ENCODE measurements at places on chromosomes 12 and 14.

- no peak for DNase-seq
These were observed 258.9 kb downstream of the VRK1 start for GRCh38 chr14:97056086-97056485.

DNA sequence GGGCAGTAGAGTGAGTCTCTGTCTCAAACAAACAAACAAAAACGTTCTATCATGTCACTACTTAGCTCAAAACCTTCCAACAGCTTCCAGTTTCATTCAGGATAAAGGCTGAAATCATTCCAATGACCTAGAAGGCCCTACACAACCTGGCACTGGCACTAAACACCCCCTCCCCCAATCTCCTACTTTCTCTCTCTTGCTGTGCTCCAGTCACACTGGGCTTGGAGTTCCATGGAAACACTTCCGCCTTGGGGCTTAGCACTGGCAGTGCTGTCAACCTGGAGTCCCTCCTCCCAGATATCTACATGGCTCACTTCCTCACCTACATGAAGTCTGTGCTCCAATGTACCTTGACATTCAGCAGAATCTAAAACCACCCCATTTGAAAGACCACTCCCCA is 65.0 kb upstream of the SINHCAF start:
- no peak for DNase-seq

- no peak for DNase-seq
These were observed 149.1 kb upstream of the ATP2B1 start for GRCh38 chr12:89857652-89858274.

DNA sequence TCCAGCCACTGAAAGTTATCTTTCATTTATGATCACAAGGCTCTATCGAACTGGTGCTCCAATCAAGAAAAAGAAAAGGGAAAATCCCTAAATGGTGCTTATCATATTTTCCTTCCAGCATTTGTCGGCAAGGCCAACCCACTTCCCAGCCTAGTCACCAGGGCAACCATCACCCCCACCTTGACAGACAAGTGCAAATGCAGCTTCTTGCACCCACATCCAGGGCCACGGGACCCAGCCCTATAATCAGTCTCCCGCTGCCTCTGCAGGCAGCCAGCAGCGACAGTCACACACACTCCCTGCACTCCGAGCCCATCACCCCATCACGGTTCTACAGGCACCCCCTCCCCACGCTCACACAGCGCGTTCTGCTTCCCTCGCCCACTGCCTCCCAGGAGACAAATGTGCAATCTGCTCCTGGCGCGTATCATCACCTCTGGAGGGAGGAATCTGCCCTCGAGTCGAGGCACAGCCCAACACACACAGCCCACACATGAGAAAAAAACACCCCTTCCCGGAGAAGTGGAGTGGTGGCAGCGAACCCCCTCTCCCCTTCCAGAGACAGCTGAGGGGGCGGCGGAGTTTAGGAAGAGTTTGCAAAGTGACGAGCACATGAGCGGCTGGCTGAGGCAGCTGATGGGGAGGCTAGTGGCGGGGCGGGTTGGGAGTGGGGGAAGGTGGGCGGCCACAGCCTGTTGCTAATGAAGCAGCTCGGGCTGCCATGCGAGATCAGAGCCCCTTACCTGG is 9.3 kb upstream of the PPP4R4 start:
- no peak for DNase-seq

GRCh38 chr14:96497087-96497486 is 5.1 kb upstream of the PAPOLA start:
- DNase-seq: no peak

GRCh38 chr12:47946413-47947323 is 16.7 kb upstream of the TMEM106C start:
- DNase-seq: no peak

DNA sequence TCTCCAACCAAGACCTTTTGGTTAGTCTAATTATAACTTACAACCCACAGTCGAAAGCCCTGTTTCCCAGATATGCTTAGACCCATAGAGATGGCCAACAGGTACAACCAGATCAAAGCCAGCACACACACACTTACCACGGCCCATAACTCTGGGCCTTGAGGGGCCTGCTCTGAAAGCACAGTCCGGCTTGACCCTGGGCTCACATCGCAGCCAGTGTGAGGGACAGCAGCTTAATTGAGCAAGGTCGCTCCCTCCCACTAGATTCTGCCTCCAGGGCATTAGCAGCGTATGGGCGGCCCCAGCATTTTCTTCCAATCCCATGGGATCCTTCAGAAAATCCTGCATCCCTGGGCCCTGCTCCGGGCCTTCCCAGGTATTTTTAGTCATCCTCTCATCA is 157.4 kb upstream of the FKBP4 start:
- DNase-seq: peak; percentile 30

DNA sequence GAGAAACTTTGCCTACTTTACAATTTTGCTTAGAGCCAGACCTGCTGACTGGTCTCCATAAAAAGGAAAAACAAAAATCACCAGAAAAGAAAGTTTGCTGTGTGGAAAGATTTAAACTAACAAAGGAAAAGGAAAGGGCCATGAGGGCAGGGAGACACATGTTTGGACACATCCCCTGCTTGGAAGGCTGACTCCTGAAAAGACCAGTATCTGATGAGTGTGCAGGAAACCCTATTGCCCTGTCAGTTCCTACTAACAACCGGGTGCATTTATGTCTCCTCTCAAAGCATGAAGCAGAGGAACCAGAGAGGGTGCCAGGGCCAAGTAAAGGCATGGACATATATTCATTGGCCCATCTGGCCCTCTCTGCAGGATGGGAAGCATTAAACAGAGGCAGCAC is 7.0 kb upstream of the STAB2 start:
- DNase-seq: no peak

DNA sequence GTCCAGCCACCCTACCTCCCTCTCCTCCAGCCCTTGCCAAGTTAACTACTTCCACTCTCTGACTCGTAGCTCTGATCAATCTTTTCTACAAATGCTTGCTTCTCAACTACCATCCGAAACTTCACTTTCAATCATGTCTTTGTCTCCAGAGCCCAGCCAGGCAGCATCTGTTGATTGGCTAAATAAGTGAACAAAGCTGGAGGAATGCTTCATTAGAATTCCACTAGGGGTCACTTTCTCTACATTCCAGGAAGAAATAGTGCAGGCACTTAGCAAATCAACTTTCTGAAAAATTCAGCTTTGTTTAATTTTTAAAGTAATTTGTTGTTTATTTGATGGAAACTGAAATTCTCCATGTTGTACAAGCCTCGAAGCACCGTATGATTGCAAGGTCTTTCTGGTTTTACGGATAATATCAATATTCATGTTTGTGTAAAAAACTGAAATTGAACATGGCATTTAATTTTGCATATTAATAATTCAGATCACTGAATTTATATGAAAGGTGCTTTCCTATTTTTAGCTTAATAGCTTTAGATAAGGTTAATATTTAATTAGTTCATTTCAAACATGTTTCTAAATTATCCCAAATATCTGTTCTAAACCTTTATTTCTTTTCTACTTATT is 32.4 kb upstream of the HELB start:
- DNase-seq: no peak

DNA sequence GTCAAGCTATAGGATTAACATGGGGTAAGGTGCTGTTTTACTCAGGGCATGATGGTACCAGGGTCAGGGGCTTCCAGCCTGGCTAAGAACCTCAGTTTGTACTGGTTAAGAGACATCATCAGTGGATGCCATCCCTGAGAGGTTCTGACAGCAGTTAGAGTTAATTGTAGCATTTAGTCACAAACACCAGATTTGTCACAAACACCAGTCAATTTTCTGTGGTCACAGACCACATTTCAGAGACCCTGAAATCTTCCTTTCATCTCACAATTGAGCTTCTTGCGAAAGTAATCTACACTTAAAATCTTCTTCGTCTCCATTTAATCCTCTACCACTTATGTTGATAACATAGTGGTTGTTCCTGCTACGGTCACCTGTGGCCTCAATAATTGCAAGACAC is 143.0 kb upstream of the EGLN3 start:
- no peak for DNase-seq

- DNase-seq: no peak
These were observed 28.2 kb downstream of the ANKRD9 start for GRCh38 chr14:102481371-102481770.

GRCh38 chr14:69298131-69299071 is 38.4 kb downstream of the GALNT16 start:
- DNase-seq: no peak

DNA sequence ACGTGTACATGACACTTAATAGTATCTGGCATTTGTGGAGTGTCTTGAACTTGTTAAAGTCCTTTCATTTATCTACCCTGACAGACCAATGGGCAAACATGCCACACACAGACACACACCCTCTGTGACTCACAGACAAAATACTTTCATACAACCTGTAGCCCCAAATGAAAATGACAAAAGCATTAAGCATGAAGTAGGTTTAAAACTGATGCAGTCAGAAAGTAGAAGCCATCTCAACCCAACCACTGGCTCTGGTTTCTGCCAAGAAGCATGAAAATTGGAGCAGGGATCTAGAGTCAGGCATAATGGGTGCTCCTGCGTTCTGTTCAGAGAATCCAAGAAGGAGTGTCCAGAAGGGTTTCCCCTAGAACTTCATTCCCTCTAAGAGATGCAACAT is 23.1 kb upstream of the KRT77 start:
- no peak for DNase-seq

DNA sequence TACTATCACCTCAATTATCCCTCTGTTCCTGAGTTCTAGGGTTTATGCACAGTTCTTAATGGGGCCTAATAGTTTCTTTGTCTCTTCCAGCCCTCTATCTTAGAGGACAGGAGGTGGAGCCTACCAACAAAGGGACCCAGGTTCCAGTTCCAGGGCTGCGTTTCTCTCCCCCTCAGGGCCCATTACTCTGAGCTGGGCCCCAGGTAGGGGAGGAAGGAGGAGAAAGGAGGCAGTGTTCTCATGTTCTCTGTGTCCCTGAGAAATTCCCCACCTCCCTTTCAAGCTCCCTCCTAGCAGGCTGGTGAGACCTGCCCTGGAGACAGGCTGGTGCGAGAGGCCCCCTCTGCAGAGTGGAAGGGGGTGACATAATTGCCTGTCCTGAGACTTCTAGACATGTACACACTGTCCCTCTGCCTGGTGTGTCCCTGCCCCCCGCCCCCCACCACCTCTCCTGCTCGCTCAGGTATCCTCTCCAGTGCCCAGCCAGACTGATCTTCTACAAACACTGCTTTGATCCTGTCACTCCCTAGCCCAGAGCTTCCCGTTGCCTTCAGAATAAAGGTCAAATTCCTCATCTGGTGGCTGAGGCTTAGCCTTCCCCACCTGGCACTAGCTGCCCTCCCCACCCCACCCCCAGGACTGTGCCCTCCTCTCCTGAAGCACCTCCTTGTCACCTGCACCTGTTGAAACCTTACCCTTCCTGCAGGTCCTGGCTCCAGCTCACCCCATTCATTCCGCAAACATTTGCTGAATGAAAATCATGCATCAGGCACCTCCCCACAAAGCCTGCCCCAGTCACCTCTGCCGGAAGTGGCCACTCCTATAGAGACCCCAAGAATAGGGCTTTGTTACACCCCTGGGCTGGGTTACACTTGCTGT is 21.1 kb upstream of the KRT8 start:
- DNase-seq: no peak

DNA sequence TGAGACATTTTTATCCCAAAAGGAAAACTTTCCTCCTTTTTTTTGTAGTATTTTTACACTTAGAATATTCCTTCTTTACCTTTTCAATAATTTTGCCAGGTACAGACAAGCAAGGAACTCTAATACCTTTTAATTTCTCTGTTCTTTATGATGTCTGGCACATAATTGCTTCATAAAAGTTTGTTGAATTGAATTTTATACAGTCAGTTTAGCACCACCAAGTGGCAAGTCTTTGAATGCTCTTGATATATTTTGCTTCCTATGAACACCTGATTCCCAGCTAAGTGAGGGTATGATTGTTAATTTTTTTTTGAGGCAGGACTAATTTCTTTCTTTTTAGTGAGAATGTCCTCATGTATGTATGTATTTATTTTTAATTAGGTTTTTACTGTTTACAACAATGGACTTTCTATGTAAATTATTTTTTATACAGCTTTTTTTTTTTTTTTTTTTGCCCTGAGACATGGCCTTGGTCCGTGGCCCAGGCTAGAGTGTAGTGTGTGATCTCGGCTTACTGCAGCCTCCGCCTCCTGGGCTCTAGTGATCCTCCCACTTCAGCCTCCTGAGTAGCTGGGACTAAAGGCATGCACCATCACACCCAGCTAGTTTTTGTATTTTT is 6.9 kb downstream of the TBC1D15 start:
- no peak for DNase-seq

- no peak for DNase-seq
These were observed 74.3 kb upstream of the CPM start for GRCh38 chr12:69007101-69007854.

GRCh38 chr14:104140463-104141331 is 2.3 kb downstream of the KIF26A start:
- peak; percentile 35 for DNase-seq

DNA sequence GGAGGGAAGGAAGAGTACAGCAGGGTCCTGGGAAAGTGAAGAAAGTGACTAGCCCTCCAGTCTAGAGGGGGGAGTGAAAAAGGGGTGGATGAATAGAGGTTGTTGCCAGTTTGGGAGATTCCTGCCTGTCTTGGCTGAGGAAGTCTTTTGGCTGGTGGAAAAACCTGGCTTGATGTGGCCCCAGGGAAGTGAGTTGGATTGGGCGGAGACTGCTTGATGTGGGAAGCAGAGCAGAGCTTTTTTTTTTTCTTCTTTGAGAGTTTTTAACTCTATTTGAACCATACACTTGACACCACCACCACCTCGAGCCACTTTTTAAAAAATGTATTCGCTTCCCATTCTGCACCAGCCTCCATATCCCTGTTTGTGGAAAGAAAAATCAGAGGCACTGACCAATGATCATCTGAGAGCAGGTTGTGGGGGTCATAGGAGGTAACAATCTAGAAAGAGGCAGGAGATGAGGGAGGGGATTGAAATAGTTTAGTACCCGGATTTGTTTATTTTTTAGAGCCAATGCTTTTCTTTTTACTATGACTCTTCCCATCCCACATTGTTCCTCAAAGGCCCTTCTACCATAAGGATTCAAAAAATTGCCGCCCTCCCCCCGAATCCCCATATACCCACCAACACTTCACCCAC is 690 bp upstream of the DTX3 start:
- no peak for DNase-seq

DNA sequence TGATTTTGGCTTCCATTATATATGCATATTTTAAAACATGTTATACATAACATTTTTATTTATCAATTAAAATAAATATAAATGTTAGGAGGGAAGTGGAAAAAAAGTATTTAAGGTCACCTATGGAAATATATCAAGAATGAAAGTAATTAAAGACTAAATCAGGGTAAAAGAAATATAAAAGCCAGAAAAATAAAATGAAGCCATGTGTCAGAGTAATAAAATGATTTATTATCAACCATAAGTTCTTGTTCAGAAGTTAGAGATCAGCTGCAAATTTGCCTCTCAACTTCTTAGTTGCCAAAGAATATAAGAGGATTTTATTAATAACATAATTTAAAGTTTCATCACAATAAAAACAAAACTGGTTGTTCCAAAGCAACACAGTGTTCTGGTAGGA is 121.9 kb downstream of the ANO6 start:
- DNase-seq: no peak
